NCI-H1436 (cell line): ENCODE measurements at places on chromosomes 5 and 9.
A peak's percentile ranks its signal among the peaks of the same experiment; 100 is the strongest.

DNA sequence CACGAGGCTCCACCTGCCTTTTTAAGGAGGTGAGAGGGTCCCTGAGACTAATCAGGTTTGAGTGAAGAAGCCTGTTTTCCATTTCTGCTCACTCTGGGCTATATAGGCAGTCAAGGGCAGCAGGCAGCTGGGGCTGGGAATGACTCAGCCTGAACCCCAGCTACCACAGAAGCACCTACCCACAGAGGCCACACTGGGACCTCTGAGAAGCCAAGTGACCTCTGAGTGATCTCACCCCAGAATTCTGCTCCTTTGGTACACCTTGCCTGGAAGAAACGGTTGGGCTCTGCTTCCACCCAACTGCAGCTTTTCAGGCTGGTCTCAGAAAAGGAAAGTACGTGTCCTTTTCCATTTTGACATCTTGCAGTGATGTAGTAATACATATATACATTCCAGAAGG lies 6.8 kb downstream of the FAM219A start:
- DNase-seq = no peak

- DNase-seq = no peak
Observed at GRCh38 chr9:112076814-112077213, 98.3 kb downstream of the SUSD1 start.

GRCh38 chr5:122901346-122901745 lies 55.9 kb downstream of the SNX24 start:
- DNase-seq = no peak

GRCh38 chr5:42595597-42595996 lies 161.0 kb upstream of the CCDC152 start:
- no peak for DNase-seq

- peak; percentile 31 for DNase-seq
Observed at GRCh38 chr5:91219091-91219802, 163.9 kb downstream of the ARRDC3 start.

GRCh38 chr5:151026088-151026487 lies 5.7 kb downstream of the GPX3 start:
- no peak for DNase-seq

- no peak for DNase-seq
Observed at GRCh38 chr5:165574100-165574499, 2068.7 kb downstream of the MAT2B start.

DNA sequence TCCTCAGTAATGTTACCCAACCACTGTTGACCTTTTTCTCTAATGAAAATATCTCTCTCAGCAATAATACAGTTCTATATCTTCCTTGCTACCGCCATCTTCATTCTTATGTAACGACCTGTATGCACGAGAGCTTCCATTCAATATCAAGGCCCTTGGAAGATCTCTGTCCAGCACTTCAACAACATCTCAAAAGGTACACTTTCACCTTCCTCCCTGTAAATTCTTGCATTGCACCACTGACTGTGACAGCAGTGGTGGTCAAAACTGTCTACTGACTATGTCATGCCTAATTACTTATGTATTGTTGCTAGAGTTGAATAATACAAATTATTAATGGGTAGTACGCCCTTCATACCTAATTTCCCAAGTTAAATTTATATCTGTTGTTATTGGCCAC lies 53.3 kb downstream of the ANXA1 start:
- DNase-seq = no peak

GRCh38 chr9:110040788-110041187 lies 167.2 kb downstream of the C9orf152 start:
- no peak for DNase-seq

- DNase-seq = peak; percentile 87
Observed at GRCh38 chr9:35079426-35080341, at the start of gene FANCG. FANCG (minus strand) TSS chr9:35079942; CDS start chr9:35079524, 418 bp downstream.

GRCh38 chr9:131273146-131273855 lies 3.0 kb downstream of the FAM78A start:
- no peak for DNase-seq

- DNase-seq = no peak
Observed at GRCh38 chr5:75610201-75610600, 1.1 kb upstream of the ANKDD1B start.

DNA sequence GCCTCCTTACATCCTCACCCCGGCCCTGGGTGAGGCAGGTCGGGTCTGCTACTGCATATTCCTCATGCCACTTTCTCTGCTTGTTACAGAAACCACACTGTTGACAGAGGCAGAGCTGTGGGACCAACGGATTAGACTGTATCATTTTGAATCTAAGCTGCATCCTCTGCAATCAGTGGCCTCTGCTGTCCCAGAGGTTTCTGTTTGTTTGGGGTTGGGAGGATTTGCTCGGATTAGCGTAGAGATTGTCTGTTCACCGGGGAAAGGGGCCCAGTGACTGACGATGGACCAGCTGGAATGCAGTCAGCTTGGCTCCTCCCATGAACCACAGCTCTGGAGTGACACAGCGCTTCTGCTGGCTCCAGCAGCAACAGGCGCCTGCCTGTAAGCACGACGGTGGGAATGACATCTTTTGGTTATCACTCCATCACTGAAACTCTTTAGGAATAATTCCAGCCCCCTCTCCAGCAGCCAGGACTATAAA lies 37.3 kb upstream of the ADRA1B start:
- DNase-seq = peak; percentile 18

- DNase-seq = no peak
Observed at GRCh38 chr5:72621576-72621975, 114.4 kb upstream of the ZNF366 start.
